ENCODE measurements at places on chromosomes 3 and 15. TPM values are rescaled to one million over a fixed set of nuclear protein-coding genes. Genes with fewer than 3 reads are reported as not detected.

DNA sequence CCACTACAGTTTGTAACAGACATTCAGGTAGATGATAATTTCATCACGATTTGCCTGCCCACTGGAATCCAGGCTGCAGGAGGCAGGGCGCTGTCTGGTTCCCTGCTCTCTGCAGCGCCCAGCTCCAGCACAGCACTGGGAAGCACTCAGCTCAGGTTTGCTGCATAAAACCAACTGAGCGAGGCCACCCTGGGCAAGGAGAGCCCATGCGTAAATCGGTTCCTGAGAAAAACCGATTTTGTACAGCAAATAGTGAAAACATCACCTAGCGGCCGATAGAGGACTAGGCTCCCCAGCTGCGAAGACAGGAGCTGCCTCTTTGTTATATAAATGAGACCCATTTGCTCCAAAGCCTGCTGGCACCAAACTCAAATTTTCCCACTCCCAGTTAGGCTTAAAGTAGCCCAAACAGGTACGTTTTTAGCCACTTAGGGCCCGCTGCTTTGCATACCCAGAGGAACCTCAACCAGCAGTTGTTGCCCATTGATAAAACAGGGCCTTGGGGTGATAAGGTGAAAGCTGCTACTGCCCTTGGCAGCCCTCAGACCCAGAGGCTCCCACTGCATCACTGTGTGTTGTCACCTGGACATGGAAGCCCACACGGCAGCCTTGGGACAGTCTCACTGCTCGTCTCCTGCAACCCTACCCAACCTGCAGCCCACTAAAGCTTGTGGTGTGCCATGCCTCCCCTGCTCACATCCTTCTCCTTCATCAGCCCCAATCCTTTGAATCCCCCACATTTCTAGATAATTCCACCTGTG lies 47.5 kb downstream of the ALDH1L1 start:
- peak; percentile 61 for DNase-seq

The CLDN18 gene
- total RNA-seq, result not detected

The IL17RD gene
- 1.4 TPM for total RNA-seq

DNA sequence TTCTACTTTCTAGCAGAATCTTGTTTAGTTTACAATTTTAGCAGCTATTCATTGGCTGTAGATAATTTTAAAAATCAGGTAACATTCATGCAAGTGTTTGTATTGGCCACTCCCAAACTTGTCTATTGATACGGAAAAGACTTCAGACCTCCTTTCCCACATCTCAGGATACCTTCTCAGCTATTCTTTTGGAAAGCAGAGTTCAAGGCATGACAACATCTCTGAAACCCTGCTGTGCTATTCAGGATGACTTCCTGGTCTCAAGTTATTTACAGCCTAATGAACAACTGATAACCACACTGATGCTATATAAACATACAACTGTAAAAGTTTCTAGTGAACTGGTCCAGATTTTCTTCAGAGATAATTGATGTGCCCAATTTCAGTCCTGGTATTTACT lies 55.8 kb downstream of the DZIP3 start:
- DNase-seq, result no peak

- no peak for DNase-seq
Measured at GRCh38 chr15:61064651-61065050, 164.5 kb downstream of the RORA start.

The EFCC1 gene
- total RNA-seq, result 0.40 TPM

GRCh38 chr3:38039899-38040261 lies 872 bp downstream of the DLEC1 start:
- DNase-seq, result no peak

The TEX264 gene
- total RNA-seq, result 124 TPM

DNA sequence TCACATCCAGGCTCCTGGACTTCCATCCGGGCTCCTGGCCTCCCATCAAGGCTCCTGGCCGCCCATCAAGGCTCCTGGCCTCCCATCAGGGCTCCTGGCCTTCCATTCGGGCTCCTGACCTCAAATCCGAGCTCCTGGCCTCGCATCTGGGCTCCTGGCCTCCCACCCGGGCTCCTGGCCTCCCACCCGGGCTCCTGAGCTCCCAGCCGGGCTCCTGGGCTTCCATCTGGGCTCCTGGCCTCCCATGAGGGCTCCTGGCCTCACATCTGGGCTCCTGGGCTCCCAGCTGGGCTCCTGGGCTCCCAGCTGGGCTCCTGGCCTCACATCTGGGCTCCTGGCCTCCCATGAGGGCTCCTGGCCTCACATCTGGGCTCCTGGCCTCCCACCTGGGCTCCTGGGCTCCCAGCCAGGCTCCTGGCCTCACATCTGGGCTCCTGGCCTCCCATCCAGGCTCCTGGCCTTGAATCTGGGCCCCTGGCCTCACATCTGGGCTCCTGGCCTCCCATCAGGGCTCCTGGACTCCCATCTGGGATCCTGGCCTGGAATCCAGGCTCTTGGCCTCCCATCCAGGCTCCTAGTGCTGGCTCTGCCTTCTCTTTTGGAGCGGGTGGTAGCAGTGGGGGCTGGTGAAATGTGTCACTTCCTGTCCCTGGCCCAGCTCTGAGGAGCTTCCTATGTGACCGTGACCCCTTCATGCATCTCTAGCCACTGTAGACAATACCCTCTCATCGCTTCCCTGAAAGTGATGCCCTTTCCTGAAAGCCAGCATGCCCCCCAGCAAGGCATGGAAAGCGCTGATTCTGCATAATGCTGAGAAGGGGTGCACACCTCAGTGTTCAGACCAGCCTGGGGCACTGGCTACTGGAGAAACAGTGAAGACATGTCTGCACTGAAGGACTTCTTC lies 62.7 kb upstream of the BLM start:
- DNase-seq, result no peak

- no peak for DNase-seq
Measured at GRCh38 chr3:184796954-184797353, 15.0 kb upstream of the VPS8 start.

The TNNC1 gene
- total RNA-seq, result 0.24 TPM

DNA sequence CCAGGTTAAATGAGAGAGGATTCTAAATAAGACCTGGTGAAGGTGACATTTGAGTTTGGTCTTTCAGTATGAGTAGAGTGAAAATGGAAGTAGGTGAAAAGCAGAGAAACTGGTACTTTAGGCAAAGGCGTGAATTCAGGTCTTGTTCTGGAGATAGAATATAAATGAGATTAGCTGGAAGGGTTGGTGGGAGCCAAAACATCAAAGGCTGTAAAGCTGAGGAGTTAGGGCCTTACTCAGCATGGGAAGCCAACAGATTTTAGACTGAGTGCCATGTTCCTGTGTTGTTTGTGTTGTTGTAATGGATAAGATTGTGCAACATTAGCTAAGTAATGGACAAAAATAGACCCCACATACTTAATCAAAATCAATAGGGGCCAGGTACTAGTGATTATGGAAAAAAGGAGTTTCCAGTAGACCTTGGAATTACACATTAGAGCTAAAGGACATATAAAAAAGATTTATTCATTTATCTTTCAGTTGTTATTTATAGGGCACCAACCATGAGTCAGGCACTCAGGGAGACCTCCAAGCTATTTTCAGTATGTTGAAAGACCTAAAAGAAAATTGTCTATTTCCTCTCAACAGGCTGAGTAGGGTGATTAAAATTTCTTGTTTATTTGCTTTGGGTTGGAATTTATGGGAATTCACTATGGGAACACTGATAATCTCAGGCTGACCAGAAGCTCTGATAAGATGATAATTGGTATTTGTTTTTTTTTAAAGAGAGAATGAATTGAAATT lies 20.8 kb downstream of the ARL14 start:
- peak; percentile 4 for DNase-seq

The DNAH12 gene
- not detected for total RNA-seq

The ELL3 gene
- total RNA-seq, result 0.69 TPM

DNA sequence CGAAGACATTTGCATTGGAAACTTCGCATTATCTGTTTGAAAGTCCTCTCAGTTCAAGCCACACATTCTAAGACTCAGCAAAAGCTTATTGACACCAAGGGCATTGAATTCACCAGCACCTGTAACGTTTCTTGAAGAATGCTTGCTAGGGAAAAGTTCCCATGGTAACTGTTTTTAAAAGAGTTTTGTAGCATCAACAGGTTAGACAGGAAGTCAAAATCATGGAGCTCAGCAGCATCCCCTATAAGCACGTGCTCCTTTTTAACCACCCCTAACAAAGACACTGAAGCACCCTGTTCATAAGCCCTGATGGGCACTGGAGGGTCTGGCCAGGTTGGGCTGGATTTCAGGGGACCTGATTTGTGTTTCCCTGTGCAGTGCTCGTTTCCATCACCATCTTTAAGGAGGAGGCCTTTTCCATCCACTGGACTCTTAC lies 229.7 kb upstream of the BHLHE40 start:
- DNase-seq, result no peak

GRCh38 chr3:127489357-127489756 lies 101.2 kb downstream of the TPRA1 start:
- no peak for DNase-seq

GRCh38 chr15:68042156-68042854 lies 11.8 kb upstream of the PIAS1 start:
- no peak for DNase-seq

- DNase-seq, result no peak
Measured at GRCh38 chr15:31267161-31268107, 59.2 kb upstream of the KLF13 start.

DNA sequence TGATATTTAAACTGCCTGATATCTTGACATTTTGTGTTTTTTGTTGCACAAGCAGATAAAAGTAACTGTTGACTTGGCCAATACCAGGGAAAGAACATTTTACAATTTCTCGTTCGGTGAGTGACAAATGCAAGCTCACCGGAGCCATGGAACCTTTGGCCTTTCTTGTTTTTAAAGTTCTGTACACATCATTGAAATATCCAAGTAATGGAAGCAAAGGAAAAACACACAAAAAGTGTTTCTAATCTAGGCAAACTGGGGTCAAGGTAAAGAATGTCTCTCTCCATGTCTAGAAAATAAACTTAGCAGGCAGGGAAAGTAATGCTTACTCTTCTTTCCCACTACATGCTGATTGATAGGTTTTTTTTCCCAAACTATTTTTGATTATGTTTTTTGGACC lies 27.8 kb downstream of the SPTSSB start:
- no peak for DNase-seq

- DNase-seq, result no peak
Measured at GRCh38 chr15:98443526-98443925, 204.8 kb upstream of the IGF1R start.

Data from SK-MEL-5 (cell line).